ENCODE measurements at places on chromosomes 7 and 10.

- no peak for DNase-seq
Measured at GRCh38 chr7:68984306-68984705, 614.0 kb upstream of the AUTS2 start.

DNA sequence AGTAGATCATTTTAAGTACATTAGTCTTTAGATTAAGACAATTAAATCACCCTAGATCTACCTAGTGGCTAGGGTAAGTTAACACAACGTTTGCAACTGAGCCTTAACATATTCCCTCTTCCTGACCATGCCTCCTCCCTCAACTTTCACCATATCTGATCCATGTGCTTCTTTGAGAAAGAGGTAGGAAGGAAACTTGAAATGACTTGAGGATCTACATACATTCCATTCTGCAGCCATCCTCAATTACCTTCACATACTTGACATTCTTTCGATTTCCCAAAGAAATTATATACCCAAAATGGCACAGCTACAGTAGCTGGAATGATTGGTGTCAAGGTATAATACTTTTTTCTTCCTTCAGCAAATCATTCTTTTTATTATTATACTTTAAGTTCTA lies 12.9 kb upstream of the SEPTIN7 start:
- DNase-seq = no peak

DNA sequence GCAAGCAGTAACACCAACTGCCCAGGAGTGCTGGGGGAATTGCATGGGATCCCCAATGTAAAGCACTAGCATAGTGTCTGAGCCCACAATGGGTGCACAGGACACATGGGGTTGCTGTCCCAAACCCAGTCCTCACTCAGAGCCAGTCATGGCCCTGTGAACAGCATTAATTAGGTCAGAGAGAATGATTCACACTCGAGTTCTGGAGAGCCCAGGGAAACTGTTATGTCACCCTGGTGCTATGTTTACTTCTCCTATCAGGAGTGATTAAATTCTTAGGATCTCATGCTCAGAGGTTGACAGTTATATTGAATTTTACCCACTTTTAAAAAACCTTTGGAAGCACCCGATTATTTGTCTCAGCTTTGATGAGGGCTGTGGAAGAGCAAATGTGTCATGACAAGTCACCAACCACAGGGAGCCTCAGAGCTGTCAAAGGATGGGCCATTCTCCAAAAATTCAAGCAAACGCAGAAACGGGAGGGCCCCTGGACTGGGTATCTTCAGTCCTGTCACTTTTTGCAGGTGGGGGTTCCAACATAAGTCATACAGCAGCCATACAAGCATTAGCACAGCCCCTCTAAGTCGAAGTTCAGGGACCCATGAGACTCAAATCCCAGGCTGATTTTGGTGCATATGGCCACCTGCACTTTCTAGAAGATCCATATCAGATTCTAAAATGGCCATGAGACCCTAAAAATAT lies 1.3 kb upstream of the RASSF4 start:
- DNase-seq = no peak

DNA sequence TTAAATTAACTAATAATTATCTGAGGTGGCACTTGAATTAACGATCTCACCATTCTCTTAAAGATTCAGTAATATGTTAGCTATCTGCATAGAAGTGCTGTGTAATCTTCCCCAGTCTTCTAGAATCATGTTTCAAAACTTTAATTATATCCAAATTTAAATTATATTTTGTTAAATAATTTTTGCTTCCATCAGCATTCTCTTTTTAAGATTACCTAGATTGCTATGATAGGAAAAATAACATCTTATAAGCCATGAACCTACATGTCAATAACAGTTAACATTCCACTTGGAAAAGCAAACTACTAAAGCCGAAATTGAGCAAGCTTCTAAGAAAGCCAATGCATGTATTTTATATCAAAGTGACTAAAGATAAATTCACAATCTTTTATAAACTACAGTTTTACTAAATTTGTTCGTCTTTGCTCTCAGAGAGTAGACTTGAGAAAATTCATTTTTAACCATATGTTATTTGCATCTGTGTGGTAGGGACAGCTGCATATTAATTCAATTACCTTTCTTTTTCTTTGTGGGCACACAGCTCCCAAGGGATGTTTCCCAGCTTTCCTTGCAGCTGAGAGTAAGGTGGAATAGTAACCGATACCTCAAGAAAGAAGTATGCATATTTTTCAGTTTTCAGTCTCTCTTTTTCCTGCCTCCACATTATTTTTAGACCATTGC lies 105.4 kb upstream of the ABCB5 start:
- no peak for DNase-seq

DNA sequence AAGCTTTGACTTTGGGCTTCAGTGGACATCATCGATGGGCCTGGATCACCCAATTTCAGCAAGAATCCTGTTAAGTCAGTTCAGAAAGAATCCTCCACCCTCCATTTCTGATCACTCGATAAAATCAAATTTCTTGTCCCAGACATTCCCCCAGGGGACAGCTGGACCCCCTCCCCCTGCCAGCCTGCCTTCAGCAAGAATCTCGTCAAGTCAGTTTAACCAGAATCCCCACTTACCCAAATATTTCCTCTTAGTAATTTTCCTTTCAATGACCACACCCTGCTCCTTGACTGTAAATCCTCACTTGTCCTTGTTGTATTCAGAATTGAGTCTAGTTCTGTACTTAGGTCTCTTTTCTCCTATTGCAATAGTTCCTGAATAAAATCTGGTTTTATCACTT lies 766.9 kb downstream of the XPNPEP1 start:
- DNase-seq = no peak

DNA sequence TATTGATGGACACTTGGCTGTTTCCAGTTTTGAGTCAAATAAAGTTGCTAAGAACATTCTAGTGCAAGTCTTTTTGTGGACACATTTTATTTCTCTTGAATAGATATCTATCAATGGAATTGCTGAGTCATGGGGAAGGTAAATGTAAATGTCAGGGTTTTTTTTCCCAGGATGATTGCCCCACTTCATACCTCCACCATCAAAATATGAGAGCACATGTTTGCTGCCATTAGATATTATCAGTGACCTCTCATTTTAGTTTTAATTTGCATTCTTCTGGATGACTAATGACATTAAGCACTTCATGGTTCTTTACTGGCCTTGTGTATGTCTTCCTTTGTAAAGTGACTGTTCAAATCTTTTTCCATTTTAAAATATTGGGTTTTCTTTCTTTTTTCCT lies 45.7 kb downstream of the PAPSS2 start:
- no peak for DNase-seq

GRCh38 chr10:28677888-28678686 lies 766 bp downstream of the BAMBI start:
- no peak for DNase-seq

GRCh38 chr10:7610026-7610425 lies 56.7 kb downstream of the ITIH5 start:
- DNase-seq = no peak

DNA sequence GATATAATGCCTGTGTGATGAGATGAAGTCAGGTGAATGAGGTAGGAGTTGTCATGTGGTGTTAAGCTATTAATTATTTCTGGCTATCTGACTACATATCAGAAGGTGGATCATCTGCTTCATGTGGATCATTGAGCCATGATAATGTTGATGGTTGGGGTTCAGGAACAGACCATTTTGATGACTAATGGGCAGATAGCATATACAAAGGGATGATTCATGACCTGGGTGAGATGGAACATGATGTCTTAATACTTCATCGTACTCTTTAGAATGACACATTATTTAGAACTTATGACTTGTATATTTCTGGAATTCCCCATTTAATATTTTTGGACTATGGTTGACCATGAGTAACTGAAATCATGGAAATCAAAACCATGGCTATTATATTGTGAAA lies 155.1 kb downstream of the OR13A1 start:
- no peak for DNase-seq

GRCh38 chr10:112938808-112939482 lies 11.1 kb upstream of the TCF7L2 start:
- DNase-seq = no peak

- no peak for DNase-seq
Measured at GRCh38 chr10:79320820-79321493, 26.3 kb upstream of the PPIF start.

DNA sequence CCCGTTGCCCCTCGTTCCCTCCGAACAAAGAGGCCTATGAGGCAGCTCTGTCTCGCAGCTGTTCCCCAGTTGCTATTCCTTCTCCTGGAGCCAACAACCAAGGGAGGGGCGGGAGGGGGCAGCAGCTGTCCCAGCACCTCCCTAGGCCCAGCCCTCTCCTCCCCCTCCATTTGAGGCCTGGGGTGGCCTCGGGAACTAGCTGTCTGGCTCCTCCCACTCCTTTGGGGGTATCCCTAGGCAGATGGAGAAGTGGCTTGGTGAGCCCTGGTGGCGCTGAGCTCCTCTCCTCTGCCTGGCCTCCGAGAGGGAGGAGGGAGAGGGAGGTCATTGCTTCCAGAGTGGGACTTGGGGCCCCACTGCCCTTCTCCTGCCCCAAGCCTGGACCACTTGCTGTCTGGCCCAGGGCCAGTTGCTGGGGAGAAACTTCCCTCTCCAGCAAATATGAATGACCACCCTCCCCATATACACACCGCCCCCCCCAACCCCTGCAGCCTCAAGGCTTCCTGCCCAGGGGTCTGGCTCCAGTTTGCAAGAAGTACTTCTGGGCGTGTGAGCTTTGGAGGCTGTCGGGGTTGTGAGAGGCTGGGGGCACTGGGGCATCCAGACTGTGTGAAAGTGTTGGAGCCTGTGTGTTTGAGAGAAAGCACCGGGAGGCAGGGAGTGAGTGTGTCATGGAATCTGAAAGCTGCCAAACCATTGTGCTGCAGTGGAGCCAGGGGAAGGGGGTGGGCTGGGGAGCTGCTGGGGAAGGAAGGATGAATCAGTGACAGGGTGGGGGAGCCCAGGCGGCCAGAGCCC lies 3.1 kb downstream of the FLNC start:
- DNase-seq = no peak

- DNase-seq = no peak
Measured at GRCh38 chr7:88317422-88317821, 10.7 kb upstream of the STEAP4 start.

GRCh38 chr10:106557951-106558733 lies 606.4 kb downstream of the SORCS1 start:
- no peak for DNase-seq

- no peak for DNase-seq
Measured at GRCh38 chr7:141200191-141201108, 126.6 kb downstream of the TMEM178B start.

GRCh38 chr10:127332631-127333030 lies 136.2 kb upstream of the INSYN2A start:
- no peak for DNase-seq

DNA sequence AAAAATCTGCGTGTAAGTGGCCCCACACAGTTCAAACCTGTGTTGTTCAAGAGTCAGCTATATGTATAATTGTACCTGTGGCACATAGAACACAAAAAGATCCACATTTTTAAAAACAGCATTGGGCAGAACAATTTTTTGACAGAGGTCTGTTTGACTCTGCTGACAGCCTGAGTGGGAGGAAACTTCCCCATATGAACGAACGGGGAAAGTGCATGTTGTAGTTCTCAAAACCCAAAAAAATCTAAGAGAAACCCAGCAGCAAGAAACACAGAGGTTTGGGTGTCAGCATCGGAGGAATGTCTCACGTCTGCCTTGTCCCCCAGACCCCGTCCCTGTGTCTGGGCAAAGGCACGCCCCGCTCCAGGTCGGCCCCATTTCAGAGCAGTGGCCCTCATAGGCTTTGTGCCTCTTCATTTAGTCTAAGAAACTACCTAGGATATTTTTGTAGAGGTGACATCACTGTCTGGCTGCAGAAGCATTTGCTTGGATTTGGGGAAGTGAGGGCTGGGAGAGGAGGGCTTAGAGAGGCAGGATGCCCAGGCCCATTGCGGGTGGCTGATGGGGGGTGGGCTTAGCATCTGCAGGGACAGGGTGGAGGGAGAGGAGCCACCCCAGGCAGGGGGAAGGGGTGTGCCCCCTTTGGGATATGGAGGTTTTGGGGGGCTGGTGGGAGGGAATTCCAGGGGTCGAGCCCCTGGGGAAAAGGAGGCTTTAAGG lies 11.0 kb downstream of the CUX1 start:
- DNase-seq = no peak

- no peak for DNase-seq
Measured at GRCh38 chr7:55567571-55567970, 4.7 kb downstream of the VOPP1 start.

- no peak for DNase-seq
Measured at GRCh38 chr10:6465854-6466601, 114.0 kb downstream of the PRKCQ start.

- no peak for DNase-seq
Measured at GRCh38 chr10:101781655-101781983, 1.6 kb downstream of the NPM3 start.

- no peak for DNase-seq
Measured at GRCh38 chr10:21808550-21808949, 195.0 kb downstream of the DNAJC1 start.

- no peak for DNase-seq
Measured at GRCh38 chr7:38280707-38281106, 7.3 kb upstream of the TARP start.

GRCh38 chr10:16968416-16969041 lies 151.3 kb upstream of the RSU1 start:
- no peak for DNase-seq

GRCh38 chr10:57579926-57580325 lies 687.8 kb downstream of the IPMK start:
- DNase-seq = no peak

GRCh38 chr7:149774237-149775175 lies 1.1 kb upstream of the ZNF467 start:
- DNase-seq = no peak

Measured in NCI-H1436 (cell line).